Ascending aorta (tissue), 2 donors: ENCODE measurements at places on chromosomes 7 and 10. TPM values are rescaled to one million over a fixed set of nuclear protein-coding genes. Genes with fewer than 3 reads are reported as not detected.

- H3K4me1 ChIP-seq = no peaks in the 10 kb centered on the region
- no peak overlapping the region for H3K4me3 ChIP-seq
- H3K27me3 ChIP-seq = no peaks in the 10 kb centered on the region
- peak; percentile 55 for DNase-seq
- no peak overlapping the region for H3K27ac ChIP-seq
Measured at GRCh38 chr10:124510759-124511158, 49.1 kb downstream of the LHPP start.

DNA sequence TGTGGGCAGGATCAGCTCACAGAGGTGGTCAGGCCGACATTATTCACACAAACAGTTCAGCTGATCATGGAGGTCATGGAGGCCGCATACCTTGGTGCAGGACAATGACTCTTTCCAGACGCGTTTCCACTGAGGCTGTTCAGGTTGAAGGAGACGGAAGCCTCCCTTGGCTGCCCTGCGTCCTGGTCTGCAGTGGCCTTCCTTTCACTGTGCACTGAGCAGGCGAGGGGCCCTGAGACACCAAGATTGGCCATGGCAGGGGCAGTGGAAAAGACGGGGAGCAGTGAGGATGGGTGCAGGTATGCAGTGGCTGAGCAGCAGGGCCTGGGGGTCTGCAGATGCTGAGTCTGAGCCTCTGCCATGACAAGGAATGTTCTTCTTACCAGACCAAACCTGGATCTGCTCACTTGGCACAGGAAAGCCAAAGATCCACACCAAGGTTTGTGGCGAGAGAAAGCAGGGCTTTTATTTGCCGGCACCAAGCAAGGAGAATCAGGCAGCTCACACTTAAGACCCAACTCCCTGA, 263.3 kb downstream of the GLRX3 start:
- no peak for DNase-seq
- H3K36me3 ChIP-seq = no peaks in the 10 kb centered on the region
- no peak overlapping the region for H3K27ac ChIP-seq
- H3K4me1 ChIP-seq = no peaks in the 10 kb centered on the region
- no peaks in the 10 kb centered on the region for H3K27me3 ChIP-seq

GIMAP5 gene
- 89.3 TPM for total RNA-seq

- no peak overlapping the region for H3K27ac ChIP-seq
- H3K36me3 ChIP-seq = no peaks in the 10 kb centered on the region
- no peak for DNase-seq
- no peak overlapping the region for H3K4me3 ChIP-seq
- no peaks in the 10 kb centered on the region for H3K4me1 ChIP-seq
Measured at GRCh38 chr7:158966780-158967390, 110.5 kb downstream of the DYNC2I1 start.

- H3K4me1 ChIP-seq = no peaks in the 10 kb centered on the region
- DNase-seq = no peak
- H3K36me3 ChIP-seq = no peaks in the 10 kb centered on the region
- no peaks in the 10 kb centered on the region for H3K27me3 ChIP-seq
- no peak overlapping the region for H3K4me3 ChIP-seq
Measured at GRCh38 chr7:158085741-158086695, 501.6 kb downstream of the PTPRN2 start.

GRCh38 chr7:50791938-50792341, 9.2 kb upstream of the GRB10 start:
- DNase-seq = no peak
- no peaks in the 10 kb centered on the region for H3K36me3 ChIP-seq
- H3K4me3 ChIP-seq = peak overlapping the region; percentile 63
- H3K4me1 ChIP-seq = peaks cover 5% of the 10 kb centered on the region
- no peaks in the 10 kb centered on the region for H3K27me3 ChIP-seq
- H3K27ac ChIP-seq = peak overlapping the region; percentile 77

DNA sequence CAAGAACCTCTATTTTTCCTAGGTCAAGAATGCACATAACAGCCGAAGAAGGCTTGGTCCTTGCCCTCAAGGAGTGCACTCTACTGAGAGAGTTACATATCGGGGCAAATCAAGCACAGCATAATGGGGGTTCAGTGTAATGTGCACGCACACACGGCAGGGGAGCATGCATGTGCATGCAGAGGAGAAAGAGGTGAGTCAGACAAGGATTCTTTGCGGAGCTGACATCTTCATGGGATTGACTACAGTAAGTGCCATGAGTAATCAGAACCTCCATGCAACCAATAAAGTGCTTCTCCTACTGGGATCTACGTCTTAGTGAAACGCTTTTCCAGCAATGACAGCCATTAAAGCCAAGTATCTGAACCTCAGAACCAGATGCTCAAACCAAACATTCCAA, 123.6 kb downstream of the RNF216 start:
- H3K4me3 ChIP-seq = no peak overlapping the region
- no peaks in the 10 kb centered on the region for H3K27me3 ChIP-seq
- H3K36me3 ChIP-seq = peaks cover 25% of the 10 kb centered on the region
- no peaks in the 10 kb centered on the region for H3K4me1 ChIP-seq
- no peak overlapping the region for H3K27ac ChIP-seq

DNA sequence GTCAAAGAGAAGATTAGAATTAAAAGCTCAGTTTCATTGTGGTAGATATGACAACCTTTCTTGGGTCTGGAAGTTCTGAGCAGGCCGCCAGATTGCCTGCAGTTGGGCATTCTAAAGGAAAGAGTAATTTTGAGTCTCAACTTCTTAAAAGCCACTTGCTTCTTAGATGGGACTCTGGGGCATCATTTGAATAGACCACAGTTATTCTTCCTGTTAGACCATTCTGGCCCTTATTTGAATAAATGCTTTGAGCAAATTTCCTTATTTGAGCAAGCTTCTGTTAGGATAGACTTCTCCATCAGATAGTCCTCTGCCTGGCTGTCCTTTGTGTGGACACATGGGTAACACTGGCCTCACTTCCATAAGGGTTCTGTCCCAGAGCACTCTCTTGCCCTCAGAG, 40.2 kb downstream of the SND1 start:
- no peaks in the 10 kb centered on the region for H3K27me3 ChIP-seq
- DNase-seq = no peak
- H3K36me3 ChIP-seq = peaks cover 29% of the 10 kb centered on the region
- no peak overlapping the region for H3K4me3 ChIP-seq

ZNF804B gene
- total RNA-seq = not detected

GRCh38 chr7:134024739-134025138, 102.4 kb upstream of the LRGUK start:
- H3K4me3 ChIP-seq = no peak overlapping the region
- no peaks in the 10 kb centered on the region for H3K4me1 ChIP-seq
- H3K27ac ChIP-seq = no peak overlapping the region
- no peaks in the 10 kb centered on the region for H3K36me3 ChIP-seq
- no peak for DNase-seq

DNA sequence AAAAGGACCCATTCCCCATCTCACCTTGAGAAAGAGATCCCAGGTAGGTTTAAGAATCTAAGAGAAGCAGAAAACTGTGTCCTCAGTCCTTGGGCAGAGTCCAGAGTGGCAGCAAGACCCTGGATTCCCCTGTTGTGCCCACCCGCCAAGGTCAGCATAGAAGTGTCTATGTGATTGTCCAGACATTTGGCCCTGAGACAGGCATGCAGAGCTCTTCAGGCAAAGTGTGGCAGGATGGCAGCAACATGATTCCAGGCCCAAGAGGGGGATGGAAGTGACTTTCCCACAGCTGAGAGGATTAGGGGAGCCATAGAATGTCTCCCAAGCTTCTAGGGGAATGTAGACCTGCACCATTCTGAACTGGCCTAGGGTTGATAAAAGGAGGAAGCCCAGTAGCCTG, 39.1 kb upstream of the OPALIN start:
- no peak overlapping the region for H3K4me3 ChIP-seq
- H3K27me3 ChIP-seq = no peaks in the 10 kb centered on the region
- DNase-seq = no peak
- H3K4me1 ChIP-seq = no peaks in the 10 kb centered on the region
- no peaks in the 10 kb centered on the region for H3K36me3 ChIP-seq
- no peak overlapping the region for H3K27ac ChIP-seq

ATOH7 gene
- total RNA-seq = not detected

PTER gene
- 2.6 TPM for total RNA-seq

- H3K27me3 ChIP-seq = no peaks in the 10 kb centered on the region
- no peak overlapping the region for H3K4me3 ChIP-seq
- no peak overlapping the region for H3K27ac ChIP-seq
- no peaks in the 10 kb centered on the region for H3K36me3 ChIP-seq
- no peak for DNase-seq
Measured at GRCh38 chr7:10646194-10646593, 327.5 kb upstream of the PHF14 start.

TEX36 gene
- not detected for total RNA-seq

DNA sequence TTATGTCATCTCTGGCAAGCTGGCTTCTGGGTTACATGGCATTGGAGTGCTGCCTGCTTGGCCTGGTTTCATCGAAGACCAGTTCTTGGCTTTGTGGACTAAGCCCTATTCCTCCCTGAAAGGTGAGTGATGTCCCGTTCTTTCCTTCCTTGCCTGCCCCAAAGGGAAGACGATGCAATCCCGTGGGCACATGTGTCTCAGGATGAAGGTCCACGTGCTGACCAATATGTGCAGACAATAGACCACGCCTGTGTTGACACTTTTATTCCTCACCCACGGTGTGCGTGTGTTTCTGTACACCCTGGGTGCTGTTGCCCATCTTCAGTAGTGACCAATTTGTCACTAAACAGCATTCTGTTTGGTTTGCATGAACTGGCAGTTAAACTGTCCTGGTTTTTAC, 28.6 kb upstream of the SHH start:
- no peaks in the 10 kb centered on the region for H3K36me3 ChIP-seq
- DNase-seq = no peak
- H3K27ac ChIP-seq = no peak overlapping the region
- H3K4me1 ChIP-seq = no peaks in the 10 kb centered on the region
- no peaks in the 10 kb centered on the region for H3K27me3 ChIP-seq
- no peak overlapping the region for H3K4me3 ChIP-seq

DNA sequence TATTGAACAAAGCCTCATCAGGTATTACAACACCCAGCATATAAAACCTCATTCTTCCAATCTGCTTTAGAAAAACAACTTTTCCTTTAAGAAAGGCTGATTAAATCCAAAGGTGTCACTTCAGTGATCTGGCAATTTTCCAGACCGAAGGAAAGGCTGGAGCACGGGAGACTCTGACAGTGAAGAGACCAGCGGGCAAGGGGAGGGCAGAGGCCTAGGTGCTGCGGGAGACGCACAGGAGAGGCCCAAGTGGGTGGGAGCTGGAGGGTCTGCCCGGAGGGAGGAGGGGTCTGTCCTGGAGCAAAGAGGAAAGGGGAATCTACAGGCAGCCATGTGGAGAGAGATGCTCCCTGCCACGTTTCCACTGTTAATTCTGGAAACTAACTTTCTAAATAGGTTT, 24.3 kb upstream of the PPP2R2D start:
- no peaks in the 10 kb centered on the region for H3K36me3 ChIP-seq
- DNase-seq = no peak
- no peaks in the 10 kb centered on the region for H3K27me3 ChIP-seq
- no peak overlapping the region for H3K27ac ChIP-seq
- no peaks in the 10 kb centered on the region for H3K4me1 ChIP-seq

DNA sequence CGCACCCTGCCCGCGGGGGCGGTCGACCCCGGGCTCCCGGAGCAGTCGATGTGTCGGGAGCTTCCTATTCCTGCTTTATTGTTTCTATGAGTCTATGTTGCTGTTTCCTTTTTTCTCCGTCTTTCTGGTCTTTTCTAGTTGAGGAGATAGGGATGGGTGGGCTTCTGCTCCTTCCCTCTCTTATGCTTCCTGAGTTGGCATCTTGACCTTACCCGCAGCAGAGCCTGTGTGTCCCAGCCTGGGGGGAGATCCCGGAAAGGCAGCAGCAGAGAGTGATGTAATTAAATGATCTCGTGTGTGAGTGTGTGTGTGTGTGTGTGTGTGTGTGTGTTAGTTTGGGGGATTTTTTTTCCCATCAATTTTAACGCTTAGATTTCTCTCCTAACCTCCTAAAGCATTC, 486 bp upstream of the SORCS1 start:
- H3K27ac ChIP-seq = no peak overlapping the region
- H3K36me3 ChIP-seq = no peaks in the 10 kb centered on the region
- no peak for DNase-seq
- H3K4me3 ChIP-seq = peak overlapping the region; percentile 44
- no peaks in the 10 kb centered on the region for H3K27me3 ChIP-seq

- no peaks in the 10 kb centered on the region for H3K36me3 ChIP-seq
- H3K4me3 ChIP-seq = no peak overlapping the region
- DNase-seq = no peak
- H3K4me1 ChIP-seq = no peaks in the 10 kb centered on the region
- no peak overlapping the region for H3K27ac ChIP-seq
Measured at GRCh38 chr10:68870061-68870460, 31.1 kb upstream of the DDX50 start.

DNA sequence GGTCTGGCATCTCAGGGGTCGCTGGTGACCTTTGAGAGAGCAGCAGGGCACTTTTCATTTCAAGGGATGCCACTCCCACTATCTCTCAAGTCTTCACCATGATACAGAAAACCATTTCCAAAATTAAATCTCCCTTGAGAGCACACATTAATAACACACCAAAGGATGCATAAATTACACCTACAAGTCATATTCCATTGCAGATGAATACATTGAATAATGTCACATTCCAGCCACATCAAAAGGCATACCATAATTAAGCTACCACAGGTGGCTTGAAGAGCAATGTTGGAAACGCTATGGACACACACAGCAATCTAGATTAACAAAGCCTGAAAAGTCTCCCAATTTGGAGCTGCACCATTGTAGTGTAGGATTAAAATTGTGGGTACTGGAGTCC, 353.3 kb upstream of the ZMIZ1 start:
- no peaks in the 10 kb centered on the region for H3K36me3 ChIP-seq
- DNase-seq = no peak
- H3K27ac ChIP-seq = no peak overlapping the region
- no peaks in the 10 kb centered on the region for H3K4me1 ChIP-seq
- H3K4me3 ChIP-seq = no peak overlapping the region

- H3K4me3 ChIP-seq = no peak overlapping the region
- no peaks in the 10 kb centered on the region for H3K36me3 ChIP-seq
- no peak overlapping the region for H3K27ac ChIP-seq
- no peaks in the 10 kb centered on the region for H3K4me1 ChIP-seq
Measured at GRCh38 chr10:128373071-128373749, 247.0 kb upstream of the MKI67 start.

- DNase-seq = no peak
- no peaks in the 10 kb centered on the region for H3K36me3 ChIP-seq
- H3K27me3 ChIP-seq = no peaks in the 10 kb centered on the region
Measured at GRCh38 chr10:130560116-130560515, 423.9 kb downstream of the GLRX3 start.

CTAGE15 gene
- total RNA-seq = 0.21 TPM

GRCh38 chr7:2812114-2812487, 32.0 kb downstream of the GNA12 start:
- H3K36me3 ChIP-seq = no peaks in the 10 kb centered on the region
- peaks cover 12% of the 10 kb centered on the region for H3K4me1 ChIP-seq
- no peak for DNase-seq
- H3K4me3 ChIP-seq = peak overlapping the region; percentile 22

GRCh38 chr7:23930312-23930711, 220.3 kb downstream of the STK31 start:
- H3K4me3 ChIP-seq = no peak overlapping the region
- no peaks in the 10 kb centered on the region for H3K27me3 ChIP-seq
- no peaks in the 10 kb centered on the region for H3K4me1 ChIP-seq
- H3K36me3 ChIP-seq = no peaks in the 10 kb centered on the region
- no peak overlapping the region for H3K27ac ChIP-seq

SLC29A4 gene
- 3.2 TPM for total RNA-seq

GRCh38 chr7:41867639-41868280, 164.9 kb upstream of the INHBA start:
- no peak overlapping the region for H3K4me3 ChIP-seq
- no peak for DNase-seq
- peak overlapping the region; percentile 51 for H3K27ac ChIP-seq
- H3K4me1 ChIP-seq = peaks cover 12% of the 10 kb centered on the region

GRCh38 chr10:92146107-92146506, 144.8 kb downstream of the CPEB3 start:
- H3K36me3 ChIP-seq = no peaks in the 10 kb centered on the region
- no peaks in the 10 kb centered on the region for H3K27me3 ChIP-seq
- peak overlapping the region; percentile 83 for H3K27ac ChIP-seq

ZNF800 gene
- 36.9 TPM for total RNA-seq
